Activated effector memory CD4-positive, alpha-beta T cell treated with anti-CD3 and anti-CD28 coated beads, Interleukin-2, amount 50 U/mL, for 16 hours (primary cell): ENCODE measurements at places on chromosomes 11 and 22.

- DNase-seq = no peak
Observed at GRCh38 chr11:31807799-31808667, 3.1 kb downstream of the PAX6 start.

DNA sequence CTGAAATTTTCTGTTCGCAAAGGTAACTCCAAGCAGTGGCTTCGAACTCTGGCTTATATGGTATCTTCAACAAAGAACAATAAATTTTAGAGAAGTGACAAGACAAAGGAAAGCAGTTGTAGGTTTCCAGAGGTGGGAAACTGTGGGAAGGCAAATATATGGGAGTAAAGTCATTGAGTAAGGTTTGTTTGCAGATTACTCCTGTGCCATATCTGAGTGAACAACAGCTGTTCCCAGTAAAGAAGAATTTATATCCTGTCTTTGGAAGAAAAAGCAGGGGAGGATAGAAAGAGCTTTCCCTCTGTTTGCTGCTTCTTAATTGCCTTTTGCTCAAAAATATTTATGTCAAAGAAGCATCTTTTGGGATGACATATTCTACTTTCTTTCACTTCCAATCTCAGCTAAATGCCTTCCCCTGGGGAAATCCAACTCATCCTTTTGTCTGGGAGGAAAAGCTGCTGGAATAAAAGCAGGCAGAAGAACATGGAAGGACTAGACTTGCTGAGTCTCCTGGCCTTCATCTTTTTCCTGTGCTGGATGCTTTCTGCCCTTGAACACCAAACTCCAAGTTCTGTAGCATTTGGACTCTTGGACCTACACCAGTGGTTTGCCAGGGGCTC is 10.4 kb upstream of the RCN1 start:
- no peak for DNase-seq

- DNase-seq = no peak
Observed at GRCh38 chr22:33909075-33909458, 11.2 kb downstream of the LARGE1 start.

DNA sequence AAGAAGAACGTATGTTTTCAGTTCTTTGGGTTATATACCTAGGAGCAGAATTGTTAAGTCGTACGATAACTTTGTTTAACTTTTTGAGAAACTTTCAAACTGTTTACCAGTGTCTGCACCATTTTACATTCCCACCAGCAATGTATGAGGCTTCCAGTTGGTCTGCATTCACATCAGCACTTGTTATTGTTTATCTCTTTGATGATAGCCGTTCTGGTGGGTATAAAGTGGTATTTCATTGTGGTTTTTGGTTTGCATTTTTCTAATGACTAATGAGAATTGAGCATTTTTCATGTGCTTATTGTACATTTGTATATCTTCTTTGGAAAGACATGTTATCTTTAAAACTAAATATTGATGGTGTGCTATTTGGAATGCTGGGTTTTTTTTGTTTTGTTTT is 59.8 kb downstream of the KDM2A start:
- no peak for DNase-seq

GRCh38 chr22:19152942-19153883 is 3.1 kb upstream of the GSC2 start:
- DNase-seq = no peak

DNA sequence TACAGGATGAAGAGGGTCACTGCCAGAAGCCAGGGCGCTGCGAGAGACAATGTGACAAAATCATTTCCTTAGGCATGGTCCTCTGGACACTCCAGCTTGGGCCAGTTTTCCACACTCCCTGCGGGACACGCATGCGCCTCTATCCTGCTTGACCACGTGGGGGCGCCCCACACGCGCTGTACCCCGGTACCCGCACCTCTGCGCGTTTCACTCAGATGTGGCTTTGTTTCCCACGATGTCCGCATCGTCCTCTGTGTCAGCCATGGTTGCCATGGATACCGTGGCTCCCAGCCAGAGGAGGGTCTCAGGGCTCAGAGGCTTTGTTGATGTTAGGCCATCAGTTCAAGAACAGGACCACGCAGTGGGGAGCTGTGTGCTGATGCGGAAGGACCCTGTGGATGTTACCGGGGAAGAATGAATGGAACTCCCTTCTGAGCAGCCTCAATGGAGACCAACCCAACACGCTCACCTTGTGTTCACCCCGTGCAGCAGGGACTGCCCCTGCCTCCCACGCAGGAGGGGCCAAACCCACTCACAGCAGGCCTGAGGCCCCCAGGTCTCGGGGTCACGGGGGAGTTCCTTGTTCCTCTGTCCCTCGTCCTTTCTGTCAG is 101.1 kb upstream of the SLC22A12 start:
- peak; percentile 75 for DNase-seq

DNA sequence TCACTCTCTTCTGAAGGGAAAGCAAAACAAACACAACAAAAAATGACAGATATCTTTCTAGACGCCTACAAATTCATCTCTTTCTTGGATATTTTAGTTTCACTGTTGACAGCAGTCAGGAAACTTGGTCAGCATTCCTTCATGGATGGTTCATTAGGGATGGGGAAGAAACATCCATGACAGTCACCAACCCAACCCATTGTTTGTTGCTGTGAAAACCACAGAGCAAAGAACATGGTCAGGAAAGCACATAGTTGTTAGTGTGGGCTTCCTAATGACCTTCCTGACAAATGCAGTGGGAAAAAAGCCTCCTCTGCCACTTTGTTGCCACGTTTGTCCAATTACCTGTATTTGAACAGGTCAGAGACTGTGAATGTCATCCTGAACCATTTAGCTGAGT is 139.8 kb upstream of the SNX19 start:
- DNase-seq = no peak

DNA sequence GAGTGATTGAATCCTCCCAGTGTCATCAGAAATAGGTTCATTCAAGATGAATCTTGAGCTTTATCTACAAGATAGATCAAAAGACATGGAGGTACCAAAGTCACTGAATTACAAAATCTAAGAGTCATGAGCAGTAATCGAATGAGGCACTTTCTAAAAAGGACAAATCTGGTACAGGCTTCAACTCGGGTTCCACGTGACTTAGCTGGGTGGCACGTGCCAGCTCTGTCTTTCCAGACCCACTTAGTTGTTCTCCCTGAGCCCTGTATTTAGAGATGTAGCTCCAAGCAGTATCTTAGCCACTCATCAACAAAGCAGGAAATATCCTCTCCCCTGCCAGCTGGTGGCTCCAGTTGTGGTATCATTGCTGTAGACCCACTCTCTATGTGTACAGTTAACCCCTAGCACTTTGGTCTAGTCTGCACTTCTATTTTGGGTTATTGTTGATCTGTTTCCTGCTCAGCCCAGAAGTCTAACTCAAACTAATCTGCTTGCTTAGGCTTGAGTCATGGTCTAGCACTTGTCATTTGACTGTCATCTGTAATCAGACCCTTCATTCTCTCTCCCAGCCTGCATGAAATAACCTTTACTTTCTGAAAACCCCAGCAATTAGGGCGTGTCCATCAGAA is 528.7 kb downstream of the ETS1 start:
- no peak for DNase-seq

DNA sequence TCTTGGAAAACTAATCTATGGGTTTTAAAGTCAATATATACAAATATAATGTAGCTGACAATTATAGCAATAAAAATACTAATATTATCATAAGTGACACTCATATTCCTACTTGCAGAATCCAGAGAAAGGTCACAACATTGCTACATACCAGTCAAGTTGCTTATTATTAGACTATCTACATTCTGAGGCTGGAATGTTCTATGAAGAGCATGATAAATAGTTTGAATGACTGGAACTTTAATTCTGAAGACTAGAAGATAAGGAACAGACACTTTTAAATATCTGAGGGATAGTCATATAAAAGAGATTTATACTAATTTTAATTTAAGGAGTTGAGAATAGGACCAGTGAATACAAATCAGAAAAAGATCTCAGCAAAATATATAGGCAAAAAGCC is 146.0 kb downstream of the GUCY1A2 start:
- DNase-seq = no peak

GRCh38 chr11:72743321-72744221 is 8.6 kb downstream of the ARAP1 start:
- DNase-seq = no peak

- no peak for DNase-seq
Observed at GRCh38 chr11:65560555-65561418, 2.6 kb upstream of the LTBP3 start.

- DNase-seq = no peak
Observed at GRCh38 chr22:46376908-46377524, 41.5 kb downstream of the TRMU start.

DNA sequence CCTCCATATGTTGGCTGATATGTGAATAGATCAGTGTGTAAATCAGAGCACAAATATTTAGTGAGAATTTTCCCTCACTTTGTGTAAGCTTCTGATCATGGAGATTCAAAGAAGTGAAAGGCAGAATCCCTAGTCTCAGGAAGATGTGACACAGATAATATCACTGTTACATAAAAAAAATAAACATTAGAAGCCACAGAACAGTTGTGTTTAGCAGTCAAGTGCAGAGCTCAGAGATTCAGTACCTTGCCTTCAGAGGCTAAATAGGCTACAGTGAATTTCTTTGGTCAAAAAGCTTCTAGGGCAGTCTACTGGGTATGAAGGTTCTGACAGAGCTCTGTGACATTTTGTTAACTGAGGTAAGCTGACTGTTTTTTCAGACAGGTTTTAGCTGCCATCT is 591.5 kb downstream of the METTL15 start:
- no peak for DNase-seq

- DNase-seq = no peak
Observed at GRCh38 chr11:73869332-73869949, 7.2 kb downstream of the COA4 start.

GRCh38 chr22:46084943-46085827 is 65.1 kb upstream of the PPARA start:
- DNase-seq = no peak

GRCh38 chr22:26559961-26560575 is 29.9 kb downstream of the TPST2 start:
- DNase-seq = no peak

- no peak for DNase-seq
Observed at GRCh38 chr11:46678741-46679130, 21.7 kb downstream of the ARHGAP1 start.

DNA sequence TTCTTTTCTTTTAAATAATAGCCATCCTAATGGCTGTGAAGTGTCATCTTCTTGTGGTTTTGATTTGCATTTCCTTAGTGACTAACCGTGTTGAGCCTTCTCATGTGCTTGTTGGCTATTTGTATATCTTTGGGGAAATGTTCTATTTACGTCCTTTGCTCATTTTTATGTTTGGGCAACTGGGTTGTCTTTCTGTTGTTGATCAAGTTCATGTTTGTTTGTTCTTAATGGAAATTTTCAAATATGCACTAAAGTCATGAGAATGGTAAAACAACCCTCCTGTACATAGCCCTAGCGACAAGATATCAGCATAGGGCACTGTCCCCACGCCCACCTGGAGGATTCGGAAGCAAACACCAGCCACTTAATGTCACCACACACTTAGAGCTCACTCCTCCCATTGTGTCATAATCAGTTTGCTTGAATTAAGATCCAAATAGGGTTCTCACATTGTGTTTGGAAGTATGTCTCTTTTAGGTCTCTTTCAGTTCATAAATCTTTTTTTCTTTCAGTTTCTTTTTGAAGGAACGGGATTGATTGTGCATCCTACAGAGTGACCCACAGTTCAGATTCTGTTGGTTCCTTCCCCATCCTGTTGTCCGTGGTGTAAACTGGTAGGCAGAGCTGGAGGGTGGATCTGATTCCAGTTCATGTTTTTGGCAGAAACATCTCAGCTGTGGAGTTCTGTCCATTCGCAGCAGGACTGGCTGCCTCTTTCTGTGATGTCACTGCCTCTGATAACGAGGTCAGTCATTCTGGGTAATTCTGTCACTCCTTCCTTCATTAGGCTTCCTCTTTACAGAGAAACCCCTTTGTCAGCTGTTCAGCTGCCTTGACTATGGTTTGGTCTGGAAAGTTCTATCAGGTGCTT is 26.4 kb upstream of the ADORA2A start:
- no peak for DNase-seq

GRCh38 chr11:19444231-19444630 is 203.5 kb upstream of the E2F8 start:
- no peak for DNase-seq

DNA sequence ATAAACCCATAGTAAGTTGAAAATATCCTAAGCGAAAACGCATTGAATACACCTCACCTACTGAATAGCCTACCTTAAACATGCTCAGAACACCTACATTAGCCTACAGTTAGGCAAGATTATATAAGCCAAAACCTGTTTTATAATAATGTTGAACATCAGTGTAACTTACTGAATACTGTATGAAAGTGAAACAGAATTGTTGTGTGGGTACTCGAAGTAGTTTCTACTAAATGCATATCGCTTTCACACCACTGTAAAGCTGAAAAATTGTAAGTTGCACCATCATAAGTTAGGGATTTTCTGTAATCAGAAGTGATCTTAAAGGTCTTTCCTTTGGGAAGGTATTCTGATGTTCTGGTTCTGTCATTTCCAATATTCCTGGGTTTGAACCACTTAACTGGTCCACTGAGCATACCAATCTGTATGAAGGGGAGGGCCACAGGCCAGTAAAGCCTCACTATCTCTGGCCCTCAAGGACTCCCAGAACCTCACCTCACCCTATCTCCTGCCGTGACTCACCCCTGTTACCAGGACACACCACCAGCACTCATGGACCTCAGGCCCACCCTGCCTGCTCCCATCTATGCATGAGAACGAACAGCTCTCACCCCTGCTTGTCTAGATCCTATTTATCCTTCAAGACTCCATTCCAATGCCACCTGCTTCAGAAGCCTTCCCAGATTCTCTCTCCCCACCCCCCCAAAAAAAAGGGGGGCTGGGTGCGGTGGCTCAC is 70.0 kb downstream of the NAT10 start:
- DNase-seq = no peak

- DNase-seq = no peak
Observed at GRCh38 chr11:76910620-76911414, 50.1 kb downstream of the ACER3 start.

DNA sequence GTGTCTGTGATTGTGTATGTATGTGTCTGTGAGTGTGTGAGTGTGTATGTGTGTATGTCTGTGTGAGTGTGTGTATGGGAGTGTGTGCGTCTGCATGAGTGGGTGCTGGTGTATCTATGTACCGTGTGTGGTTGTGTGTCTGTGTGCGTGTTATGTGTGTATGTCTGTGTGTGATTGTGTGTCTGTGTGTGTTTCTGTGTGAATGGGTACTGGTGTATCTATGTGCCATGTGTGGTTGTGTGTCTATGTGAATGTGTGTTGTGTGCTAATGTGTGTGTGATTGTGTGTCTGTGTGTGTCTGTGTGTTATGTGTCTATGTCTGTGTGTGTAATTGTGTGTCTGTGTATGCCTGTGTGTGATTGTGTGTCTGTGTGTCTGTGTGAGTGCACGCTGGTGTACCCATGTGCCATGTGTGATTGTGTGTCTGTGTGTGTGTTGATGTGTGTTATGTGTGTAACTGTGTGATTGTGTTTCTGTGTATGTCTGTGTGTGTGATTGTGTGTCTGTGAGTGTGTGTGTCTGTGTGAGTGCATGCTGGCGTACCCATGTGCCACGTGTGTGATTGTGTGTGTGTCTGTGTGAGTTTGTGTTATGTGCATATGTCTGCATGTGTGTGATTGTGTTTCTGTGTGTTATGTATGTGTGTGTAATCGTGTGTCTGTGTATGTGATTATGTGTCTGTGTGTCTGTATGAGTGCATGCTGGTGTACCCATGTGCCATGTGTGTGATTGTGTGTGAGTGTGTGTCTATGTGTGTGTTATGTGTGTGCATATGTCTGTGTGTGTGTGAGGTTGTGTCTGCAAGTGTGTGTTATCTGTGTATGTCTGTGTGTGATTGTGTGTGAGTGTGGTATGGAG is 6.8 kb upstream of the CACNA1I start:
- no peak for DNase-seq
